GOT3 (cell line): ENCODE measurements at places on chromosomes 3 and 15.

- DNase-seq = no peak
Observed at GRCh38 chr3:62986061-62986460, 110.8 kb upstream of the CADPS start.

- DNase-seq = no peak
Observed at GRCh38 chr3:81068546-81068945, 692.9 kb downstream of the GBE1 start.

DNA sequence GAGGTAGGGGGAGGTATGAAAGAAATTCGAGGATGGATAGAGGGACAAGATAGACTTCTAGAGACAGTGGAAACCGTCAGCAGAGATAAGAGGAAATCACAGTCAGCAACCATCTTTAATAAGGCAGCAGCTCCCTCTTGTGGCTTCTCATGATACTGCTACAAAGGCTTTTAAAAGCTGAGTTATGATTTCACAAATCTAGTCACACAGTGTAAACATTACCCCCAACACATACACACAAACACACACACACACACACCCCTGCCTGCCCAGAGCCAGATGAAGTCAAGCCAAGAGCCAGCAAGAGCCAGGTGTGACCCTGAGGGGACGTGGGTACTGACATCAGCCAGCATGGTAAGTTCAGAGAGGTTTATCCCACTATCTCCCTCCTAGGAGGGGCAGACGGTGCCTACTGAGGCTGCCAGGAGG lies 18.9 kb upstream of the TGM5 start:
- no peak for DNase-seq

GRCh38 chr3:140062461-140062860 lies 127.5 kb downstream of the CLSTN2 start:
- DNase-seq = no peak

GRCh38 chr3:153399636-153400035 lies 237.6 kb downstream of the RAP2B start:
- DNase-seq = no peak

DNA sequence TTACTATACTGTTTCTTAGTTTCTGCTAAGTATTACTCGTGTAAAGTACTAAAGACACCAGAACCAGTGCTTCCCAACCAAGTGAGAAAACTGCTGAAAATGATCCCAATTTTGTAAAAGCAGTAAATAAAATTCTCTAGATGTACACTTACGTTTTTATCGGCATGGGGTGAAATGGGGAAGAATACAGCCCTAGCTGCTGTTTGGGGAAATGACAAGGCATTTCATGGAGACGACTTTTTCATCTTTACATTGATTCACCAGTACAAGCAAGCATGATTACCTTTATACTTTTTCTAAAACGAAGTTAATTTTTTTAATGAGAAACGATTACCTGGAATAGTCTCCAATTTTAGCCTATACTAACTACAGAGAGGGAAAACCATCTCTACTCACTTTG lies 1.4 kb downstream of the PSMD6 start:
- DNase-seq = no peak

GRCh38 chr15:64092864-64093626 lies 593 bp downstream of the CIAO2A start:
- no peak for DNase-seq

DNA sequence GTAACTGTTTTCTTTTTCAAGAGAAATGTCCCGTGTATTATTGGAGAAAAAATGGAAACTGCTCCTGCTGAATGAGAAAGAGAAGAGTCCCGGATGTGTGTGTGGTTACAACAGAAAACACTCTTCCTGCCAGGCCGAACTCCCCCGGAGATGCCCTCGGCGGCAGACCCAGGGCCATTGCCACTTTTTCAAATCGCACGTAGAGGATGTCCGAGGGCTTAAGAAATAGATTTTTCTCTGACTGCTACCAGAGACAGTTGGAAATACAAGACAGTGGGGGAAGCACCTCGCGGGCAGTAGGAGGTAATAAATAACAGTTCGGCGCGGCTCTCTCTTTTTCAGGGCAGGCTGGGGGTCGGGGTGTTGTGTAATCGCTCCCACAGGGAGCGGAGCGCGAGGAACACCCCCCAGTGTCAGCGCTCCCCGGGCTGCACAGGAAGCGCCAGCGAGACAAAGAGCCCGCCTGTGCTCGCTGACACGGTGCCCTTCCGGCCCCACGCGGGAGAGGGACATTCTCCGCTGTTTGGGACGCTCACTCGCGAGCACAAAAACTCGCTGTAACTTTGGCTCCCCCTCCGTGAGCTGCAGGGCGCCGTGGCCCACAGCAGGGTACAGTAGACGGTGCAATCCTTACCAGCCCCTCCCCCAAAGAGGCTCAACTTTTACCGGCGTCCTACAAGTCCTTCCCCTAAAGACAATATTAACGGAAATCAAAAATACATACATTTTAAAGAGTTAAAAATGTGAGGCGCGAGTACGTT lies 1.1 kb downstream of the VGLL4 start:
- DNase-seq = peak; percentile 32
